ENCODE measurements at places on chromosomes 12 and 14.

- no peak for DNase-seq
Observed at GRCh38 chr12:16163146-16163545, 114.3 kb downstream of the SLC15A5 start.

DNA sequence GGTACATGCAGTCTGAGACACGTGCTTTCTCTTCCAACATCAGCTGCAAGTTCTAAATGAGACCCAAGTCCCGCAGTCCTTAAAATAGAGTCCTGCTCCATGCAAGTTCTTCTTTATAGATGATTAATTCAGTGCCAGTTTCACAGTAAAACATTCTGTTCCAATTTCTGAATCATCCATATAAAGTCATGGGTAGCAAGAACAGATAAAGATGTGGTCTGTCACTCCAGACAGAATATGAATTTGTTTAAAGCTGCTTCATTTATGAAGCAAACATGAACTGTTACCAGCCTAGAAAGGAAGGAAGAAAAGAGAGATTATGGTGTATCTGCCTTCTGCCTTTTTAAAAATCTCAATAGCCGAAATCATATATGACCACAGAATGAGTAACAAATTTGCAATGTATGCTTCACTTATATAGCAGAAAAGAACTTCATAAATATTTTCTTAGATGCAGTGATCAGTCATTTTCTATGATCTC is 83.3 kb downstream of the KITLG start:
- no peak for DNase-seq

DNA sequence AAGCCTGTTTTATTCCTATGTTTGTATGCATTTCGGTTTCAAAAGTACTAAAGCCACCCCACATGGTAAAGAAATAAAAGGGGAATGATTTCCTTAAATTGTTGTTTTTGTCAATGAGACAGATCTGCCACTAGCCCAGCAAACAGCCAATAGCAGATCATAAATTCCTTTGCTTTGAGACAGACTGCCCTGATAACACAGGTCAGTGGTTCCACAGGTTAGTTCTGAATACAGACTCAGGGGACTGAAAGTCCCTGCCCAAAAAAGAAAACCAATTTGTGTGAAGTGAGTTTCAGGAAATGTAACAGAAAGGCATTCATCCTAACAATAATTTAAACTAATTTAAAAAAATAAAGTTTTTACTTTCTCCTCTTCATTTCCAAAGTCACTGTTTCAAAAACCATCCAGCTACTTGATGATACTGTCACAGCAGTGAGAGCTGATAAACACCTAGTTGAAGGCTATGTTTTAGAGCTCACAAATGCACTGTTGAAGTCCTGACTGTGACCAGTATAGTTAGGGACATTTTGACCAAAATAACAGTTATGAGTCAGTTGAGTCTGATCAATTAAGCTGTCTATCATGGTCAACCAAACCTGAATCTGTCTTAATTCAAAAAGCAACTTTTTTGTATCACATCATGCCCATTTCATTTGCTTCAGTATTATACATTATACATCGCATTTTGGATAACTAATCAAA is 77.7 kb downstream of the LGR5 start:
- no peak for DNase-seq

DNA sequence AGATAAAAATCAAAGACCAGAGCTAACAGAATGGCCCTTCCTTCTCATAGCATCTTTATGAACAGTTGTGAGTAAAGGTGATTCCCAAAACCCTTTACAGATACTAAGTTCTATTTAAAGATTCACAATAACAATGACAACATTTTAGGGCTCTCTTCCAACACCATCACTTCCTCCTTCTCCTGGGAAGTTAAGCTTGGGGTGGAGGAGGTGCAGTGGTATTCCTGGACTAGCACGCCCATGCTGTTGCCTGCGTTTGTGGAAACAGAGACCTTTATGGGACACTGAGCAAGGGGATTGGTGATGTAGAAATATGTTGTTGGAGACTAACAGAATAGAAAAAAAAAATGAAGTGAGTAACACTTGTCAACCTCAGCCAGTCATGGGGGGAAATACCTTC is 22.5 kb downstream of the SYNE2 start:
- DNase-seq, result no peak

GRCh38 chr12:104737791-104738301 is 220.2 kb downstream of the SLC41A2 start:
- no peak for DNase-seq

DNA sequence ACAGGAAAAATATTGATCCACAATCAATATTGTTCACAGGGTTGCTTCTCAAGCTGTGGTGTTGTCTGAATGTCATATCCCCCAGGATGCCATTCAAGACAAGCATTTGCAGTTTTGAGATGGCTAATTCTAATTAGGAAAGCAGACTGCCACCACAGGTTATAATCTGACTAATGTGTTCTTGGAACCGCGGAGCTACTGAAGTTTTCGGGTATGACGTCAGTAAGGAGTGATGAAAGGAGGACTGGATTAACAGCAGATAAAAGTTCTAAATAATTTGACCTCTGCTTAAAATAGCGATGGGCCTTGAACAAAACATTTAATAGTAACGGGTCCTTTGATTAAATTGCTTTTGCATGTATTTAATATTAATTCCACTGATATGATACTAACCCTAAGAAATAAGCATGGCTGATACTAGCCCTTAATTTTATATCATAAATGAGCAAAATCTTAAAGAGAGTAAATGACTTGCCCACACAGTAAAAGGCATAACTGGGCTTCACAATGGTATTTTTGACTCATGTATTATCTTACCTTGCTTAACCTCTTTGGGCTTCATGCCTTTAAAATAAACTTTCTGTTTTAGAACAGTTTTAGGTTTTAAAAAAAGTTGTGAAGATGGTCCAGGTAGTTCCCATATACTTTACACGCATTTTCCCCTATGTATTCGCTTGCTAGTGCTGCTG is 50.3 kb downstream of the TSHR start:
- no peak for DNase-seq

GRCh38 chr14:53951243-53951626 is 5.4 kb downstream of the BMP4 start:
- DNase-seq, result no peak

DNA sequence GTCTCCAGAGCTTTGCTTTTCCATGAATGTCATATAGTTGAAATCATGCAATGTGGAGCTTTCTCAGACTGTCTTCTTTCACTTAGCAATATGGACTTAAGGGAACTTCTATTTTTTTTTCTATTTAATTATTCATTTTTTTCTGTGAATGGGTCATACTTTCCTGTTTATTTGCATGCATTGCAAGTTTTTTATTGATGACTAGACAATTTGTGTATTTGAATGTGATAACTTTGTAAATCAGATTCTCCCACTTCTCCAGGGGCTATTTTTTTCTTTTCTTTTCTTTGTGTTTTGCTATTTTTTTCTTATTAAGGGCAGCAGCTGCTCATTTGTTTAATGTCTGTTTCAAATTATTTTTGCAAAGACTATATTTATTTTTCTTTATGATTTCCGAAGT is 1019.8 kb upstream of the ATXN7L3B start:
- no peak for DNase-seq

GRCh38 chr12:109678719-109679118 is 34.9 kb upstream of the FAM222A start:
- no peak for DNase-seq

- DNase-seq, result no peak
Observed at GRCh38 chr14:78486081-78486480, 315.9 kb downstream of the NRXN3 start.

DNA sequence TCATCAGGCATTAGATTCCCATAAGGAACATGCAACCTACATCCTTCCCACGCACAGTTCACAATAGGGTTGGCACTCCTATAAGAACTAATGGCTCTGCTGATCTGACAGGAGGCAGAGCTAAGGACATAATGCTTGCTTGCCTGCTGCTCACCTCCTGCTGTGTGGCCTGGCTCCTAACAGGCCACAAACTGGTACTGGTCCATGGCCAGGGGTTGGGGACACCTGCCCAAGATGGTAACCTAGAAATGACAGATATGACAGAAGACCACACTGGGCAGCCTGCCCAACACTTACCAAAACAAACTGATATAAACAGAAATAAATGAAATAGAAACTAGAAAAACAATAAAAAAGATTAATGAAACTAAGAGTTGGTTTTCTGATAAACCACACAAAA is 325.6 kb downstream of the SEC23A start:
- no peak for DNase-seq

DNA sequence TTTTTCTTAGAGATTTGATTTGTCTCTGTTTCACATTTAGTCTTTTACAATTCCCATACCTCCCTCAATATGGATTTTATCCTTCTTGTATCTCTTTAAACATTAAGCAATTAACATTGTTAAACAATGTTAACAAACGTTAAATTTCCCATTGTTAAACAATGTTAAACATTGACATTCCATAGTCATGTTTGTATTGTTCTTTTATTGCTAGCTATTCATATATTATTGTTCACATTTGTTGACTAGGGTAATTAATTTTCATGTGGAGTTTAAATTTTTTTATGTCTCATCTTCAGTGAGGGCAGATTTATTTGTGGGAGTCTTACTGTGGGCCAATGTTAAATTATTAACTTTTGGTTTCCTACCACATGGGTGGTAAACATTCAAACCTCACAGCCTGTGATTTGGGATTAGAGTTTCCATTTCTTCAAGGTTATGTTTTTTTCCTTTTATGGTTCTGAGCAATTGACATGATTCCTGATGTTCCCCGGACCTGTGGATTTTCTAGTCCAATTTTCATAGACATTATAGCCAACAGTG is 294.3 kb downstream of the ALG10B start:
- DNase-seq, result no peak

GRCh38 chr12:53999559-54000115 is 324 bp upstream of the HOXC9 start:
- no peak for DNase-seq

GRCh38 chr12:126051611-126052107 is 986.4 kb downstream of the AACS start:
- DNase-seq, result no peak

GRCh38 chr12:116242740-116243139 is 34.8 kb downstream of the MED13L start:
- no peak for DNase-seq

DNA sequence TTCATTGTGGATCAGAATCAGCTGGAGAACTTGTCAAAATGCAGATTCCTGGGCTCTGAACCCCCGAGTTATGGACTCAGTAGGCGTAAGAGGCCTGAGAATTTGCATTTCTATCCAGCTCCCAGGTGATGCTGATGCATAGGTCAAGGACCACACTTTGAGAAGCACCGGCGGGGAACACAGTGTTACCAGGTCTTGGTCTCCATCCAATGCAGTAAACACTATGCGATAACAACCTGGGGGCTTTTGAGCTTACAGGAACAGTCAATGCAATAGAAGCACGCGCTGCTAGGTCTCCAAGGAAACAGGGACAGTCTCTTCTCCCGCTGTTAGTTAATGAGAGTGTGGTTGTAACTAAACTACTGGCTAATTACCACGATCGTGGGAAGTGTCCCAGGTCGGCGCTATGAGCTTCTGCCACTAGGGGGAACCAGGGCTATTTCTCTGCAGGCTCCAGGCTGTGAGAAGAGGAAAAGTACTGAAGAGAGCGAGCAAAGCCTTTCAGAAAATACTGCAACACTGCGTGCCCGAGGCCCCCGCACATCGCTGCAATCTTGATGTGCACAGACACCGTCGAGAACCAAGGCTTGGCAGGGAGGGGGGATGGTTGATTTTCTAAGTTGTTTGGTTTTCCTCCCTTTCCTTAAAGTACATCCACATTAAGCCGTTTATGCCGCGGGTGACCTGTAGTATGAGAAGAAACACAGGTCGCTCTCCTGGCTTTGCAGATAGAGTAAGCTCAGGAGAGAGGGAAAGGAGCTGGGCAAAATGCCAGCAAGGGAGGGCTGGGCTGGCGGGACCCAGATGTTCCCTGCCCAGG is 52.0 kb upstream of the KCNA1 start:
- DNase-seq, result no peak

DNA sequence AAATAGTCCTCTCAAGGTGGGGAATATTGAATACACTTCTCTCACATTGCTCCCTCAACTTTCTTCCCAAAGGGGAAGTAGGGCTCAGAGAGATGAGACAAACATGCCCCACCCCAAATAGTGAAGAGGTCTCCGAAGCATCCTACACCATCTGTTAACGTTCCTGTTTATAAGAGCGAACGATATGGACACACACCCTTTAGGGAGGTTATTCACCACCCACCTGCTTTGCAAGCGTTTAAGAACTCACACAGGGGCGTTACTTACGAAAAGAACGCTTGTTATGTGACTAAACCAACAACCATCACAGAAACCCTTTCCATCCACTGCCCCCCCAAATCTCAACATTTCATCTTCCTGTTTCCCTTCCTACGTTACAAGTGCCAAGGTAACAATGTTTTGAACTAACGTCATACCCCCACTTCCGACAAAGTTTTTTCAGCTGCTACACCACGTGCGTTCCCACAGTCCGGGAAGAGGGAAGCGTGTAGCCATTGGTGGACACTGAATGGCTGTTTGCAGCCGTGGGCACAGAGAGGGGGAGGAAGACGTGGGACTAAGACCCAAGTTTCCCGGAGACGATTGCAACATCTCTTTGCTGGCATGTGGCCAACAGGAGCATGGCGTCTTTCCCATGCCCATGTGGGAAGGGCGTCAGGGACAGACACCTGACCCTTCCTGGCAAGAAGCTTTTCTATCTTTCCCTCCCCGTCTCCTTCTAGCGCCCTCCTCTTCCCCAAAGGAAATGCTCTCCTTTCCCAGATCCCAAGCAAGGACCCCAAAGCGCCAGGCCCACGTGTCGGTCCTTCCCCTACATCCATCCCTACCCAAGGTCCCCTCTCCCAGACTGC is 1.2 kb downstream of the YBX3 start:
- DNase-seq, result peak; percentile 80

DNA sequence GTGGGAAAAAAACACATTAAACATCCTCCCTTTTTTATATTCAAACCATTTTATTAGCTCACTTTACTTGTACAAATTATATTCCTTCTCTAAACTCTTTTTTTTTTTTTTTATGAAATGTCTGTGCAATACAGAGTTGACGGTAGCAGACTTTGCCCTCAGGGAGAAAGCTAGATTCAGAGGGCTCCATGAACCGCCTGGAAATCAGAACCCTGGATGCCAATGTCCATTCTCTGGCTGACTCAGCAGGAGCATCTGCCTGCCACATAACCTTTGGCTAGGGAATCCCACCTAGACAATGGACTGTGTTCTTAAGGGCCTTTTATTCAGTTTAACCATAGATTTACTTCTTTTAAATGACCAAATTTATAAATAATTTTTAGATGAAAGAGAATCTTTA is 467.0 kb downstream of the MDGA2 start:
- no peak for DNase-seq

DNA sequence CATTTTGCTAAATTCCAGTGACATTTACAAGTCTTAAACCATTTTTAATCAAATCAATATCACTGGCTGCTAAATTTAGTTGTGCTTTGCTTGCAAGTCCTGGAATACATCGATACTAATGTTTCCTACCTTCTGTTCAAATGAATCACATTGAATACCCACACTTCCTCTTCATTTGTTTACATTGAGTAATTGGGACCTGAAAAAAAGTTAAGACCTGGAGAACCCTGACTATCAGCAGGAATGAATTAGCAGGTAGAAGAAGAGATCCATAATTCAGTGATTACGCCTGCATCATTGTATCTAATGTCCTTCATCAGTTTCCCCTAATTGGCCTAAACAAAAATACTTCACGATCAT is 369.3 kb downstream of the ETNK1 start:
- DNase-seq, result no peak
